Midbrain (tissue), 1 donor: ENCODE measurements at places on chromosomes 4 and X.

- peak; percentile 33 for DNase-seq
Measured at GRCh38 chrX:109889289-109890006, 113.5 kb upstream of the TMEM164 start.

DNA sequence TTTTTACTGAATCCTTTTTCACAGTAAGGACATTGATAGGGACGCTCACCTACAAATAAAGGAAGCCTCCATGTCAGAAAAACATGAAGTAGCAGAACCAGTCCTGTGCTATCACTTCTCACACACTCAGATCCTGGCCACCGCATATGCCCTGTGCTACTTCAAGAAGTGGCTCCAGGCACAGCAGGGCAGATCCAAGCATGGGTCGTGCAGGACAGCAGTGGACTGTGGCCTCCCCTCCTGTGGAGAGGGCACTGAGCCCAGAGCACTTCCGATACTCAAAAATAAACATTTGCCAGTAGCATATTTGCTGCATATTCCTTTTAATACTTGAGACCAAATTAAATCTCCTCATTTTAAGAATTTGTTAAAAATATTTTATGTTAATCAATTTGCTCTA, 167.9 kb downstream of the PRDM5 start:
- DNase-seq: no peak

DNA sequence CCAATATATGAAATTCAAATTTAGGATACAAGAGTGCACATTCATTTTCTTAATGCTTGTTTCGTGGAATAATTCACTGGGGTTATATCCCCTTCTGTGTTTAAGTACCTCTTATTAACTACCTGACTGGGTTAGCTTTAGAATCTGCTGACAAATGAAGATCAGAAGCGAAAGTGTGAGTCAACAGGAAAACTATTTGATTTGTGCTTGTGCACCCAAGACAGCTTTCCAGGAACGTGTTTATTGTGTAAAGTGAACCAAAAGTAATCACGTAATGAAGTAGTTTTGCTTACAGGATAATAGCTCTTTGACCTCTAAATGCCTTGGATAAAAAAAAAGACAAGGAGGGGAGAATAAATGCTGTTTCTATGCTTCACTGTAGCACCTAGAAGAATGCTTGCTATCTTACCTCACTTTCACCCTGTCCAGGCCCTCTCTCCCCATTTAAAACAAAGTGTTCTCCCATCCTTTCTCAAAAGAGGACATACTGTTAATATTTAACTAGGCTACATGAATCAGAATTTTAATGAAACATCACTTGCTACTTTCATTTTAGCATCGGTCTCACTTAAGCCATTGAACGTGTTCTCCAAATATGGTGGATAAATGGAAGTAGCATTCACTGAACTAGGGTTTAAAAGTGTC, 141.9 kb downstream of the THOC2 start:
- DNase-seq: no peak

DNA sequence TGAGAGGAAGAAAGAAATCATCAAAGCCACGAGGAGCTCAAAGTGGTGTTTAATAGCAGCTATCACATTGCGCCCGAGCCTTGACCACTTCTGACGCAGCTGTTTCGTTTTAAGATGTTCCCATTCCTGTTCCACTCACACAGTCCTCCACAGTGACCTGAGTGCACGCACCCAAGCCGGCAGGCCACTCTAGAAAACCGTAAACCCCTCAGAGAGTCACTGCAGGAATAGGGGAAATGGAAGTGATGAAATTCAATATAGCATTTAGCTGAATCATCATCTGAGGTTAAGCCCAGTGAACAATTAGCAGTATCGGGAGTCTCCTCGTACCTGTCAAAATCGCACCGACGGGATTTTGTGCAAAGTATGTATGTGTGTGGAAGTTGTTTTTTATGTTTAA, 17.9 kb upstream of the HAND2 start:
- no peak for DNase-seq

DNA sequence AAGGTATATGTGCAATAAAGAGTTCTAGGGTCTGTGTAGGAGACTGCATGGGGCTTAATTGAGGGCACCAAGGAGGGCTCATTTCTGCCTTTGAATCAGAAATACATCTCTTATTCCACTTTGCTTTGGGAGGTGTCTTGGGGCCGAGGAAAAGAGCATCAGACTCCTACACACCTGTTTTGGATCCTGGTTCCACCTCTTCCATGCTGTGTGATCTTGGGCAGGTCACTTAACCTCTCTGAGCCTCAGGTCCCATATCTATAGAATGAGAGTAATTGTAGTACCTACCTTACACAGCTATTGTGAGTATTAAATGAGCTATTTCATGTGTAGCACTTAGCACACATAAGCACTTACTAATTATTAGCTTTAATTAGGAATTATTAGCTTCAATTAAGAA, 100.6 kb downstream of the RTL5 start:
- DNase-seq: no peak

GRCh38 chr4:11428231-11428898, at the start of gene HS3ST1:
Gene HS3ST1 (minus strand): TSS chr4:11428894. CDS start chr4:11400005, 28,889 bp downstream.
- no peak for DNase-seq

- no peak for DNase-seq
Measured at GRCh38 chrX:134732676-134733075, 74.4 kb upstream of the PLAC1 start.

- DNase-seq: no peak
Measured at GRCh38 chr4:125010796-125011503, 298.4 kb upstream of the ANKRD50 start.

DNA sequence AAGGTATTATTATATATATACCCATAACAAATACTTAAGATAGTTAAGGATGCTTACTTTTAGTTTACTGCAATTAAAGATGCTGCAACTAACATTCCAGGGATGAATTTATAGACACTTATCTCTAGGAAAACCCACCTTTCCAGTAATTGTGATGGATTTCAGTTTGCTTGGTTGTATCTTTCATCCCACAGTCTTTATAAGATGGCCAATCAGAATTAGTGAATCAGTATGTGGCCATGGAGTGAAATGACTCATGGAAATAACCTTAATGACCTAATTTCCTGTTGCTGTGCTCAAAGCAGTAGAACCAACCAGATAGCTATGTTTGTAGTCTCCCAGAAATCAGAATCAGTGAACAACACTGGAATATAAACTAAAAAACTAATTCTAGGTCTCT, 26.4 kb downstream of the MOSPD2 start:
- DNase-seq: no peak

DNA sequence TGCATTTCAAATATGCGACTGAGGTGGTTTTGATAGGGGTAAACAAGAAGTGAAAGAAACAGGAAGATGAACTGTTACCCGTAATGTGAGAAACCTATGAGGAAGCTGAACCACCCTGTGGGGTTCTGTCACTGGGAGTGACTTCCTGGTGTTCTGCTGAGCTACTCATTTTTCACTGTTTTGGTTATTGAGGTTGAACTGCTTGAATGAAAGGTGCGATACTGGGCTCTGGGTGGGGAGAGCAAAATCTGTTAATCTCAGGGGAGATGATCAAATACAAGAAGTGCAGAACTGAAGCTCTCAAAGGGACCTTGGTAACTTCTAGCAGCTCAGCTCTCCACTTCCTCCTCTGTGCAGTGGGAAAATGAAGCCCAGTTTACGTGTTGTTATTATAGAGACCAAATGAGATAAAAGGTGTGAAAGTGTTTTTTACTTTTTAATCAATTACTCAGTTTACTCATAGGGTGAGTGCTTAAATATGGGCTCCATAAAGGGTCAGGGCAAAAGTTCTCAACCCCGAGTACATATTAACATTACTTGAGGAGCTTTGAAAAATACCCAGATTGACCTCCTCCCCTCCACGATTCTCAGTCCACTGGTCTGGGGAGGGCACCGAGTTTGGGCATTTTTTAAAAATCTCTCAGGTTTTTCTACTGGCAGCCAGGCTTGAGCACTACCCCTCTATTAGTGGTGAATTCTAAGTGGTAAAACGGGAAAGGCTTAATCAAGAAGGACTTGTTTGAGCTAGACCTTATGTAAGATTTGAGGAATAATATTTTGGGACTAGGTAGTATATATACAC, 66.7 kb downstream of the COQ2 start:
- DNase-seq: peak; percentile 3
